Fibroblast of skin of left biceps (primary cell): ENCODE measurements at places on chromosomes 3 and 15.

DNA sequence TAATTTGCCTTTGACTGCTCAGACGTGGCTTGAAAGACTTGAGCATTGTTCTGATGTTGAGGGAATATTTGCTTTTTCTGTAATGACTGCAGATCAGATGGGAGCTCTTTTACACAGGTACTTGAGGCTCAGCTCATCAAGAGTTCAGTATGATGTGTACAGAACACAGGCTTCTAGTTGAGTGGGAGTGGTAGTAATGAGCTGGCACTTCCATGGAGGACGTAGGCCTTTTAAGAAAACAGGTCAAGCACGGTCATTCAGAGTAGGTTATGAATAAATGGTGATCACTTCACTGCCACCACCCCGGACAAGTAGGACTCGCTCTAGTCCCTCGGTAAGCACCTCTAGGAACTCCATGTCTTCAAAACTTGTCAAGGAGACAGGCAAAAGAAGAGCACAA lies 8.8 kb downstream of the EMC4 start:
- DNase-seq = no peak

- no peak for DNase-seq
Measured at GRCh38 chr15:92693691-92694331, 38.2 kb upstream of the FAM174B start.

GRCh38 chr15:73928971-73929627 lies 2.8 kb downstream of the LOXL1 start:
- DNase-seq = no peak

DNA sequence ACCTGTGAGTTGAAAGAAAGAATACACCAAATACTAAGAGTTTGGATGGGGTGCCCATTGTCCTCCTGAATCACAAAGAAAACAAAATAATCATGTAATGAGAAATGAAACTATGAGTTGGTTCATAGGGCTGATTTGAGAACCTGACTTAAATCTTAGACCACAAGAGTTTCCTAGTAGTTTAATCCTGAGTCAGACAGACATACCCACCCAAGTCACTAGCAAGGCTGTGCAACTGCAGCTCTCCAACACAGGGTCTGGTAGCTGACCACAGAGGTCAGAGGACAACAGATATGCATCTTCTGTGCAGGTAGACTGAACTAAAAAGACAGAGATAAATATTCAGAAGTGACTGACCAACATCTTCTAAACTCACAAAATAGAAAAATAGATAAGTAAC lies 296.3 kb upstream of the TMCO5A start:
- no peak for DNase-seq

DNA sequence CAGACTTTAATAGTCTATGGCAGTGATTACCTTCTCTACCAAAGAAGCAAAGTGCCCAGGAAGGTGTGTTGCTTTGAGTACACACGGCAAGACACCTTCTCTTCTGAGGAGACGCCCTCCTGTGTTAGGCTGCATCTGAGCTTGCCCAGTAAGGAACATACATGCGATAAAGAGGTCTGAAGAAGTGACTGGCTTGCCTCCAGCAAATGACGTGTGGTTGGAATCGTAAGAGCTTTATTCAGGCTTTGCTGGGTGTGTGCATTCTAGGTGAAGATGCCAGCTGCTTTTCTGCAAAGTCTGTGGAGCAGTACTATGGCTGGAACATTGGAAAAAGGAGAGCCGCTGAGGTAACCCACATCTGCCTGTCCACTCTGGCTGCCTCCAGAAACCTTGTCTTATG lies 22.4 kb downstream of the MAP6D1 start:
- no peak for DNase-seq
